WTC11 (cell line): ENCODE measurements at places on chromosomes 1 and 21. TPM values are rescaled to one million over a fixed set of nuclear protein-coding genes. Genes with fewer than 3 reads are reported as not detected.
A peak's percentile ranks its signal among the peaks of the same experiment; 100 is the strongest.

DNA sequence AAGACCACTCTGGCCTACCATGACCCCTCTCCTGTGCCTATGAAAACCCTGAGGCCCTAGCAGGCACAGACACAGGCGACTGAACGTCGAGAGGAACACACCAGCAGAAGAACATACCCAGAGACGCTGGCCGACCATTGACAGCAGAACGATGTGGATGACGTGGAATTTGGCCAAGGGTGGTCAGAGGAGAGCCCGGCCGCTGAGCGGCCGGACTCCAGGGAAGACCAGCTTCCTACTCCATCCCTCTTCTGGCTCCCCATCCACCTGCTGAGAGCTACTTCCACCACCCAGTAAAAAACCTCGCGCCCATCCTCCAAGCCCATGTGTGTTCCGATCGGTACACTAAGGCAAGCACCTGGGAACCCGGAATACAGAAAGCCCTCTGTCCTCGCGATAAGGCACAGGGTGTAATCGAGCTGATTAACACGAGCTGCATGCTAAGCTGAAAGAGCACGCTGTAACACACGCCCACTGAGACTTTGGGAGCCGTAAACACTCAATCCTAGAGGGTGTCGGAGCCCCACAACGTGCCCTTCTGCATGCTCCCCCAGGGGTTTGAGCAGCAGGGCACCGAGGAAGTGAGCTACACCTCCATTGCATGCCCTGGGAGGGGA lies 150.3 kb downstream of the CENPF start:
- H3K4me1 ChIP-seq, result peaks cover 16% of the 10 kb centered on the region
- no peak overlapping the region for H3K4me3 ChIP-seq
- no peak overlapping the region for H3K27ac ChIP-seq
- DNase-seq, result no peak
- peaks cover 13% of the 10 kb centered on the region for H3K36me3 ChIP-seq

DNA sequence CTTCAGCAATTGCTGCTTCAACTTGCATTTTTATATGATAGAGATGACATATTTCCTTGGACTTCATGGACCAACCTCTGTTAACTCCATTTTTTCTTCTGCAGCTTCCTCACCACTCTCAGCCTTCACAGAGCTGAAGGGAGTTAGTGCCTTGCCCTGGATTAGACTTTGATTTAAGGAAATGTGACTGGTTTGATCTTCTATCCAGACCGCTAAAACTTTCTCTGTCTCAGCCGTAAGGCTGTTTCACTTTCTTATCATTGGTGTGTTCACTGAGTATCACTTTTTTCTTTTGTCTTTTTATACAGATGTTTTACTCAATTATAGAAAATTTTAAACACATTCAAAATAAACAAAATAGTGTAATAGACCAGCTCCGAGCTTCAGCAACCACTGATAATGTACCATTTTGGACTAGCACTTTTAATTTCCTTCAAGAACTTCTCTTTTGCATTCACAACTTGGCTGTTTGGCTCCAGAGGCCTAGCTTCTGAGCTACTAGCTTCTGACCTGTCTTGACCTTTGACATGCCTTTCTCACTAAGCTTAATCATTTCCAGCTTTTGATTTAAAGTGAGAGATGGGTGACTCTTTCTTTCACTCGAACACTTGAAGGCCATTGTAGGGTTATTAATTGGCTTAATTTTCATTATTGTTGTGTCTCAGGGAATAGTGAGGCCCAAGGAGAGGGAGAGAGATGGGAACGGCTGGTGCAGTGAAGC lies 9.3 kb downstream of the NEK7 start:
- H3K4me1 ChIP-seq, result peaks cover 61% of the 10 kb centered on the region
- H3K27ac ChIP-seq, result peak overlapping the region; percentile 23; the same call in 1 of the 2 replicates
- no peak overlapping the region for H3K4me3 ChIP-seq
- DNase-seq, result no peak
- H3K36me3 ChIP-seq, result no peaks in the 10 kb centered on the region

DNA sequence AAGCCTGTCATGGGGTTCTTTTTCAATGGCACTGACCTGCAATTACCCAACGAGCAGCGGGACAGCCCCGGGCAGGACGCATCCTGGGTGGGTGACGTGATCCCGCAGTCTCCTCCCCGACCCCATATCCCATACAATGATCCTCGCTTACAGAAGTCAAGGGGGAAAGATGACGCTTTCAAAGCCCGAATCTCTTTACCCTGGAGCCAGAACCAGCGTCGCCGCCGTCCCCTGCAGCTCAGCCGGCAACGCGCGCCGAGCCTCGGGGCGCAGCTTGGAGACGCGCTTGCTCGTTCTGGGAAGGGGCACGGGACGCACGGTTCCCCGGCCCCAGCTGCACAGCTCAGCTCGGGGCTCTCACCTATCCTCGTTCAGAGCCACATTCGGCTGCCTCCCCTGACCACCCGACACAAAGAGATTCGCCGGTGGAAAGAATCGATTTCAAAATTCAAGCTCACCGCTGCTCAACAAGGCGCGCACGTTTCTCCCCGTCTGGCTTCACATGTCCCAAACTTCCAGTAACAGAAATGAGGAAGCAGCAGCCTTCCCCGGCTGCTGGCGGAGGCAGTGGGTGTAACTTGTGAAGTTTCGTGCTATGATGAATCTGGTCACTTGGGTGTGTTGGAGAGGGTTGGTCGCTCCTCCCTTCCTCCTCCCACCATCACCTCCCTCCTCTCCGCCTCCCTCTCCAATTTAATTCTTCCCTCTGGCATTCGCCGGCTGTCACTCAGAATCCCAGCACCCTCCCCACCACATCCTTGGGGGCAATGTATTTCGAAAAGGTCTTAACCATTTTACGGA lies at the start of gene TIAM1:
Gene TIAM1, minus strand, starts transcription at position 582 of the 801 bp plus-strand sequence. CDS start 77,289 bp downstream, outside the sequence.
- peaks cover 38% of the 10 kb centered on the region for H3K4me1 ChIP-seq
- peak; percentile 49 for DNase-seq
- H3K27me3 ChIP-seq, result no peaks in the 10 kb centered on the region
- peak within 1 kb of the TSS; percentile 86 for H3K4me3 ChIP-seq

DNA sequence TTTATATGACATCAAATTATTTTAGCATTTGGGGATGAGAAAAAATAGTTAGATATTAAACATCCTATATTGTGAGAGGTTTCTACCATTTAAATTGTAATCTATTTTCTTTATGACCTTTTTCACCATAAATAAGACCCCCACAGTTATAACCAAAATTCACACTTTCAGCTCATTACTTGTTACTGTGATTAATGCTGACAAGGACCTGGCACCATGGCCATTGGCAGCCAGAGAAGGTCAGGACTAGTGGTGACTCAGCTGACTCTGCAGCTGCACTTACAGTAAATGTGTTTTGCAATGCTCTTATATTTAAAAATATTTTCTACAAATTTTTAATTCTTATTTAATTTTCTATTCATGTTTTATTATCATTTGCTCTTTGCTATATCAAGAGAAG lies 133.3 kb upstream of the C1orf105 start:
- no peak for DNase-seq
- H3K27me3 ChIP-seq, result no peaks in the 10 kb centered on the region; the same call in 1 of the 2 replicates
- H3K4me3 ChIP-seq, result no peak overlapping the region
- H3K36me3 ChIP-seq, result no peaks in the 10 kb centered on the region

- no peaks in the 10 kb centered on the region for H3K36me3 ChIP-seq
- H3K27me3 ChIP-seq, result no peaks in the 10 kb centered on the region
- H3K27ac ChIP-seq, result no peak overlapping the region
- DNase-seq, result no peak
- H3K4me1 ChIP-seq, result no peaks in the 10 kb centered on the region
- H3K4me3 ChIP-seq, result no peak overlapping the region
These were observed 187.3 kb downstream of the ATP6V1G3 start for GRCh38 chr1:198352975-198353695.

DNA sequence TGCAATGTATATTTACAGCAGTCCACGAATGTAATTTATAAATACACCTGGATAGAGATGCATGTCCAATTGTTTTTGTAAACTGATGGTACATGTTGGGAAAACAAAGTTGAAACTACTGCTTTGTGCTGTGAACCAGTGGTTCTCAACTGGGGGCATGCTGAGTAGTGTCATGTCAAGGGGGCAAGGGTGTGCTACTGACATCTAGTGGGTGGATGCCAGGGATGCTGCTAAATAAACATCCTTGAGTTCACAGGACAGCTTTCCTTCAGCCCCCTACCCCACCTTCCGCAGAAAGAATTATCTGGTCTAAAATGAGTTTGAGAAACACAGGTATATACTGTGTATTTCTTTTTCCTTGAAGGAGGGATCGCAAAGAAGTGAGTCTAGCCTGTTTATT lies 95.9 kb downstream of the RASAL2 start:
- no peak overlapping the region for H3K27ac ChIP-seq
- H3K36me3 ChIP-seq, result no peaks in the 10 kb centered on the region
- H3K27me3 ChIP-seq, result no peaks in the 10 kb centered on the region
- peaks cover 21% of the 10 kb centered on the region for H3K4me1 ChIP-seq
- H3K4me3 ChIP-seq, result no peak overlapping the region

DNA sequence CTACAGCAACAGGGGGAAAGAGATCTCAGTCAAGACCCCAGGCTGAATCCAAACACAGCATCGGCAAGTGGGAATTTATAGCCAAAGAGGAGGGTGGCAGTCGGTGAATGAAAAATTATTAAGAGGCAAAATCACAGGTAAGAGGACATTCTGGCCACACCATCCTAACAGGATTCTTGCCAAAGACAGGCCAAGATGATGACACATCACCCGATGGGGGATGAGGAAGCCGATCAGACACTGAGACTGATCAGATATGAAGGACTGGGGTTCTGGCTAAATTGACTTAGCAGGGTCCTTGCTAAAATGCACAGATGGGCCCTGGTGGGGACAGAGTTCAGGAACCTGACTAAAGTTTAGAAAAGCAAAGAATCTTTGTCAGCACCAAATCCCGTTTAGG lies 402.2 kb downstream of the SMYD3 start:
- no peak for DNase-seq
- H3K36me3 ChIP-seq, result peaks cover under 1% of the 10 kb centered on the region; the same call in 1 of the 2 replicates
- no peak overlapping the region for H3K4me3 ChIP-seq

GRCh38 chr1:167794043-167794442 lies 72.3 kb downstream of the MPZL1 start:
- H3K36me3 ChIP-seq, result peaks cover 29% of the 10 kb centered on the region
- DNase-seq, result no peak
- H3K4me1 ChIP-seq, result peaks cover 29% of the 10 kb centered on the region
- H3K4me3 ChIP-seq, result no peak overlapping the region
- no peak overlapping the region for H3K27ac ChIP-seq

GRCh38 chr21:26469789-26470188 lies 103.3 kb downstream of the CYYR1 start:
- H3K27ac ChIP-seq, result no peak overlapping the region
- no peak overlapping the region for H3K4me3 ChIP-seq
- H3K27me3 ChIP-seq, result no peaks in the 10 kb centered on the region
- no peaks in the 10 kb centered on the region for H3K4me1 ChIP-seq

- H3K36me3 ChIP-seq, result peaks cover 8% of the 10 kb centered on the region
- no peak overlapping the region for H3K27ac ChIP-seq
- peaks cover 9% of the 10 kb centered on the region; the same call in 1 of the 2 replicates for H3K27me3 ChIP-seq
- DNase-seq, result no peak
- H3K4me1 ChIP-seq, result peaks cover 4% of the 10 kb centered on the region; the same call in 1 of the 2 replicates
These were observed 1.7 kb downstream of the NECAP2 start for GRCh38 chr1:16442265-16442664.

DNA sequence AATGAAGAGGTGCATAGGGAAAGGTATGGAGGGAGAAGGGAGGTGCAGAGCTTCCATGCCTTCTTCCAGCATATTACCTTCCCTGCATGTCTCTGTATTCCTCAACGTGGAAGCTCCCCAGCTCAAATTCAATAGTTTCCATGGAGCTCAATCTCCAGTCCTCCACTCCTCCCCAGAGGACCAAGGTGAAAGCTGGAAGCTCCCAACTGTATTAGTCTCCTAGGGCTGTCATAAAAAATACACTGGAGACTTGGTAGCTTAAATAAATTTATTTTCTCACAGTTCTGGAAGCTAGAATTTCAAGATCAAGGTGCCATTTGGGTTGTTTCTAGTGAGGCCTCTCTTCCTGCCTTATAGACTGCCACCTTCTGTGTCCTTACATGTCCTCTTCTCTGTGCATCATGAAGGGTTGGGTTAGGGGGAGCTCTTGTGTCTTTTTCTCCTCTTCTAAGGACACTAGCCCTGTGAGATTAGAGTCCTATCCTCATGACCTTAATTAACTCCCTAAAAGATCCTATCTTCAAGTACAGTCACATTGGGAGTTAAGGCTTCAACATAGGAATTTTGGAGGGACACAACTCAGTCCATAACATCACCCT lies 21.9 kb upstream of the RABGGTB start:
- H3K4me1 ChIP-seq, result peaks cover 5% of the 10 kb centered on the region
- no peak overlapping the region for H3K4me3 ChIP-seq
- peaks cover under 1% of the 10 kb centered on the region; the same call in 1 of the 2 replicates for H3K36me3 ChIP-seq
- H3K27ac ChIP-seq, result no peak overlapping the region
- DNase-seq, result no peak

DNA sequence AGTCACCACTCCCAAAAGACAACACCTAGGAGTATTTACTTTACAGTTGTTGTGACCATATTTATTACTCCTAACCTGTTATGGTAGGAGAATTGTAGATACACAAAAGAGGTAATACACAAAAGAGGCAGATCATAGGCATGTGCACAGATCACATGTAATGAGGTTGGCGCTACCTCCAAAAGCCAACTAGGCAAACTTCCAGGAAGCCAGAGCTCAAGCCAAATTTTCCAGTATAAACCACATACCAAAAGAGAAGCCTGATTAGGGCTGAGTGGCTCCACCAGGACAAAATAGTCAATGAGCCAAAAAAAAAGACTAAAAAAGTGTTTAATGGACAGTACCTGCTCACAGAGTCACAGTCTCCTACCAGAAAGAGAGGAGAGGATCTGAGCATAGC lies 195.0 kb upstream of the PBX1 start:
- H3K27me3 ChIP-seq, result no peaks in the 10 kb centered on the region
- no peak for DNase-seq
- H3K27ac ChIP-seq, result no peak overlapping the region
- peaks cover 3% of the 10 kb centered on the region; the same call in 1 of the 2 replicates for H3K4me1 ChIP-seq
- peaks cover 21% of the 10 kb centered on the region for H3K36me3 ChIP-seq

DNA sequence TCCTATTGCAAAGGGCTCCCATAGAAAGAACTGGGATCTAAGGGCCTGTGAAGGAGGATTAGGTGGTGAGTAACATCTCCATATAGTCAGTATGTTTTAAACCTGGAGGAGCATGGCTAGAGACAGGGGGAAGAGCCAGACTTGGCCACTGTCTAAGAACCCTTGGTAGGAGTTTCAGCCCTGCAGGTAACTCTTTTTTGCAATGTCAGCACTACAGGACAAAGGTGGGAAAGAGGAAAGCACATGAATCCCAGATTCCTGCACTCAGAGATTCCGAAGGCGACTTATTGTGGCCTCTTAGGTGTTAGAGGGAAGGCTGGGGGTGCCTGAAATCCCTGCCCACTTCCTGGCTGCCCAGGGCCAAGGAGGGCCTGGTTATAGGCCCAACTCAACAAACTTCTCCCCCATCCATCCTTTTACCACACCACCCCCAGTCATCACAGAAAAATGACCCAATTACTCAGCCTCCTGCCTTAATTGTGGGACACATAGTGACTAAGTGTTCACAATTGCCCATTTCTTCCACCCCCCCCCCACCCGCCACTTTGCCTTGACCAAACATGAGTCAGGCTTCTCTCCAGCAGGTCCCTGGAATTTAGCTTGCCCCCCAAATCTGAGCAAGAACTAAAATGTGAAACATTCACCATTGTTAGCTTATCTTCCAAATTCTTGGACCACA lies 1.9 kb upstream of the NTNG1 start:
- H3K4me1 ChIP-seq, result peaks cover 33% of the 10 kb centered on the region
- peak overlapping the region; percentile 82 for H3K4me3 ChIP-seq
- H3K36me3 ChIP-seq, result no peaks in the 10 kb centered on the region
- peaks cover 22% of the 10 kb centered on the region for H3K27me3 ChIP-seq
- no peak for DNase-seq

Gene GUCA2B
- total RNA-seq, result not detected in 3 replicates

Gene NECTIN4
- 0.46 to 1.7 TPM (median 0.48 TPM) in 3 replicates for total RNA-seq
